Activated T-cell treated with anti-CD3 and anti-CD28 coated beads, Interleukin-2, amount 50 U/mL, for 4 hours (primary cell): ENCODE measurements at places on chromosomes 13 and 19. TPM values are rescaled to one million over a fixed set of nuclear protein-coding genes. Genes with fewer than 3 reads are reported as not detected.

DNA sequence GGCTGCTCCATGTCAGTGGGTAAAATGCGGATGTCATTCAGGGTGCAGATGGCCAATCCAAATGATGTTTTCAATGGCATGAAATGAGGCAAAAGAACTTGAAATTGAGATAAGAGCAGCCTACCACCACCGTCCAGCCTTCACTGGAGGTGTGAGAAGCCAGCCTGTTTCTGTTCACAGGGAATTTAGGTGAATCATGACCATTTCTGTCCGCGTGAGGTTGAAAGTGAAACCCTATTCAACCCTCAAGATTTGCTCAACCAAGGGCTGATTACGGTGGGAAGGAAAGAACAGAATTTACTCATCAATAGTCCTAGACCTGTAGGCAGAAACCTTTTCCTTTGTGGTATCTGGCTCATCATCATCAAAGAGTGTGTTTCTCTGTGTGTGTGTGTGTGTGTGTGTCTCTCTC lies 370.7 kb downstream of the COG6 start:
- DNase-seq = peak; percentile 45

GRCh38 chr13:59364641-59365085 lies 799.1 kb downstream of the DIAPH3 start:
- DNase-seq = no peak

DNA sequence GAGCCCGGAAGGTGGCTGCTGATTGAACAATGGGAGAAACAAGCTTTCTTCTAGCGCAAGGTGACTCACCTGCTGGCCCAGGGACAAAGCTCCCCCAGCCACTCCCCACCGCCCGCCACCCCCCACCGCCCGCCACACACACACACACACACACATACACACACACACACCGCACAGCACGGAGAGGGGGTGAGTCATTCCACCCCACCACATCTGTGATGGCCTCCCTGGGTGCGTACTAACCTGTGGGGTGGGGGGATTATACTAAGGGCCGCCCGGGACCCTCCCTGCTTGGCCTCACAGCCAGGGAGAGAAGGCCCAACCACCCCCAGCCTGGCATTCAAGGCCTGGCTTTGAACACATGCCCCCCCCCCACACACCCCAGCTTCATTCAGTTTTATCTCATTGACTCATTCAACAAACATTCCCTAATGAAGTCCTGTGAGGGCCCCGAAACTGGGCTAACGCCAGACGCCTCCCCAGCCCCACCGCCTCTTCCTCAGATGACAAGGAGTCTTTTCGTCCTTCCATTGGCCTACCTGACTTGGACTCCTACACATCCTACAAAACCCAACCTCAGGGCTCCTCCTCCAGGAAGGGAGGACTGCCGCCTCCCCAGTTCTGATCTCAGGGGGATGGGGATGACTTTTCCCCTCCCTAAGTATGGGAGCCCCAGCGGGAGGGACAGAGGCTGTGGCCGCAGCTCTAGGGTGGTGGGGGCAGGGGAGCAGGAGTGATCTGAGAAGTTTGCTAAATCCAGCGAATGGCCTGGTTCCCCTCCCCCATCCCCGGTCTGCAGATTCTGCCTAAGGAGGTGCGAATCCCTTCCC lies 5.8 kb upstream of the ONECUT3 start:
- peak; percentile 38 for DNase-seq

- DNase-seq = no peak
These were observed 93.2 kb downstream of the FRY start for GRCh38 chr13:32124743-32125142.

DNA sequence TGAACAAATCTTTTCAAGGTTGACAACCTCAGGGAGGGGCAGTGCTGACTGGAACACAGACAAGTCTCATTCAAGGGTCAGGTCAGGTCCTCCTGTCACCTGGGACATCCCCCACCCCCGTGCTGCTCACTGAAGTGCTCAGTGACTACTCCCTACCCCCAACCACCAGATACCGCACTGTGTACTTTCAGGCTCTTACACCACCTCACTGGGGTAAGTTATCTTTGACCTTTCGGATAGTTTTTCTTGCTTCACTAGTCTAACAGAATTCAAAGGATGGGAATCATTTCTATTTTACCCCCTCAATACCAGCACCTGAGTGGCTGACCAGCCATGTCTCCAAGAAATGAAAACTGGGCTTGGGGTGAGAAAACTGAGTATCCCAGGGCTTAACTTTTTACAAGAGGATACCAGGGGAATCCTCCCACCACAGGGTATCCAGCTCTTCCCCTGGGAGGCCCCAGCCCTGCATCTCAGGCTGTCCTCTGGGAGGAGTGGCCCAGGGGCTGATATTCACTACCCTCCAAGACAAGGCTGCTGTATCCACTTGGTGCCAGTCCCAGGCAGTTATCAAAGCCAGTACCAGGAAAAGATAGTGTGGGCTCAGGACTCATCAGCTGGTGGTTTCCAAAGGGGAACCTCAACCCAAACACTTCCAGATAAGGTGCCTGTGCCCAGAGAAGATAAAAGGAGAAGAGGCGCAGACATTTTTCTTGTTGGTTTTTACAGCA lies 2.1 kb downstream of the ZNF563 start:
- peak; percentile 74 for DNase-seq

ZNF229 gene
- 0.99 TPM for total RNA-seq

ZNF222 gene
- 1.4 TPM for total RNA-seq

GTF2F2 gene
- 35.9 TPM for total RNA-seq

DNA sequence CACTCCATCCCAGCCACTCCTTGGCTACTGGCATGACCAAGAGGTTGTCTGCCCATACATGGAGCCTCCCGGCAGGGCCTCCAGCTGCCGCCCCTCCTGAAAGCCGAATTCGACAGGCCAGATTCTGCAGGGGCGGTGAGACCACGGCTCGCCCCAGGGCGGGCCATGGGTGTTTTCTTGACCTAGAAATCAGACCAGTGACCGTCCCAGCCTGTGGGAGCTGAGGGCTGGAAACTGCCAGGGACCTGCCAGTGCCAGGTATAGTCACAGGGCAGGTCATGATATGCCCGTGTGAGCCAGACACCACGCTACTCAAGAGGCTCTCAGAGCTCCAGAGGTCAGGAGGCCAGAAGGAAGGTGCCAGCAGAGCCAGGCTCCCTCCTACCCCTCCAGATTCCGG lies 16.8 kb downstream of the DAPK3 start:
- DNase-seq = no peak

- no peak for DNase-seq
These were observed 8.3 kb upstream of the SHISA7 start for GRCh38 chr19:55451163-55451964.

- no peak for DNase-seq
These were observed 20.1 kb upstream of the MIER2 start for GRCh38 chr19:364496-365287.

DNA sequence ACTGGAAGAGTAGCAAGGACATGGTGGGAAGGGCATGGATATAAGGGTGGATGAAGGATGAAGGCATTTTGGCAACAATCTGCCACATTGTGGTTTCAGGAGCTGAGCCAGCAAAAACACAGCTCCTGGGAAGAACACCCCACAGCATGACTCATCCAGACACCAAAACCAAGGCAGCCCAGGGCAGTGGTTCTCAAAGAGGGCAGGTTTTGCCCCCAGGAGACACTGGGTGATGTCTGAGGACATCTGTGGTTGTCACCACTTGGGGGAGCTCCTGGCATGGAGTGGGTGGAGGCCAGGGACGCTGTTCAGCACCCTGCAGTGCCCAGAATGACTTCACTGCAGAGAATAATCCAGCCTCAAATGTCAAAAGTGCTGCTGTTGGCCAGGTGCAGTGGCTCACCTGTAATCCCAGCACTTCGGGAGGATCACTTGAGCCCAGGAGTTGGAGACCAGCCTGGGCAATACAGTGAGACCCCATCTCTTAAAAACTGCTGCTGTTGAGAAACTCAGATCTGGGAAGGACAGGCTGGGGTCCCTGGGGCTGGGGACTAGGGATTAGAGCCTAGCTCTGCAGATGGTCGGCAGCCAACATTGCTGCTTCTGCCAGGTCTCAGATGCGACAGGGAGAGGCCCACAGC lies 16.1 kb downstream of the ZFR2 start:
- peak; percentile 35 for DNase-seq

SLC25A41 gene
- not detected for total RNA-seq

SHISA7 gene
- total RNA-seq = not detected

GRCh38 chr19:28405346-28405742 lies 807.6 kb downstream of the UQCRFS1 start:
- no peak for DNase-seq

GRCh38 chr19:52896431-52897137 lies 851 bp downstream of the ZNF320 start:
- no peak for DNase-seq

DNA sequence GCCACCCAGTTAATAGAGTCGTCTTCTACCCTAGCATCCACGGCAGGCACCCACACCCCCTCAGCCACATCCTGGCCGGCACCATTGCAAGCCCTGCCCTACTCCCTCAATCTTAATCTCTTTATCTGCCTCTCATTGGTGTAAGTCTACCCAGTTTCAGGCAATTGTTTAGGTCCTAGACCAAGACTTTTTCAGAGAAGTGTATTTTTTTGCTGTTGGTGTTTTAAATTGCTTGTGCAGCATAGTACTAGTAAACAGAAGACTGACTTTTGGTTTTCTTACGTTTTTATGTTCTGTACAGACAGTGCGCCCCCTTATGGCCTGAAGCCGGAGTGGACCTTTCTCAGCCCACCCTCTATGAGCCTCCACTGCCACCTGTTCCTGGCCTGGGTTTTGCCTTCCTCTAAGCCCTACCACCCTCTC lies 2.3 kb upstream of the LCP1 start:
- peak; percentile 75 for DNase-seq
